ENCODE measurements at places on chromosomes 12 and 14.
A peak's percentile ranks its signal among the peaks of the same experiment; 100 is the strongest.

GRCh38 chr12:111773801-111774551 is 7.2 kb downstream of the ALDH2 start:
- peak; percentile 94 for DNase-seq

DNA sequence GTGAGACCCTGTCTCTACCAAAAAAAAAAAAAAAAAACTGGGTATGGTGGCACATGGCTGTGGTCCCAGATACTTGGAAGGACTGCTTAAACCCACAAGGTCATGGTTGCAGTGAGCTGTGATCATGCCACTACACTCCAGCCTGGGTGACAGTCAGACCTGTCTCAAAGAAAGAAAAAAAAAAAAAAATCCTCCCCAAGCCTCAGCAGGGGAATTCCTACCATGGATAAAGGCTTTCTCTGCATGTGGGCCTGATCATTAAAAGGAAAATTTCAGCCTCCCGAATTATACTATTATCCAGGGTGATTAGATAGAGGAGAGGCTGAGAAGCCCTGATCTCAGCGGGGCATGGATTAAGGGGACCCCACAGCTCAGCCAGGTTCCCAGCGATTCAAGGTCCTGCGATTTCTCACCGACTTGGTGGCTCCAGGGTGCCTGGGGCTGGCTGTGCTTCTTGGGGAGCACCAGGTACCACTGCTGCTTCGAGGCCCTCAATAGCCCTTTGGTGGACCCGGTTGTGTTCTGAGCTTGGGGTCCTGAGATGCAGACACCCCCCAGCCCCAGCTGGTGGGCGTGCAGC is 5.6 kb downstream of the SH2B3 start:
- no peak for DNase-seq

DNA sequence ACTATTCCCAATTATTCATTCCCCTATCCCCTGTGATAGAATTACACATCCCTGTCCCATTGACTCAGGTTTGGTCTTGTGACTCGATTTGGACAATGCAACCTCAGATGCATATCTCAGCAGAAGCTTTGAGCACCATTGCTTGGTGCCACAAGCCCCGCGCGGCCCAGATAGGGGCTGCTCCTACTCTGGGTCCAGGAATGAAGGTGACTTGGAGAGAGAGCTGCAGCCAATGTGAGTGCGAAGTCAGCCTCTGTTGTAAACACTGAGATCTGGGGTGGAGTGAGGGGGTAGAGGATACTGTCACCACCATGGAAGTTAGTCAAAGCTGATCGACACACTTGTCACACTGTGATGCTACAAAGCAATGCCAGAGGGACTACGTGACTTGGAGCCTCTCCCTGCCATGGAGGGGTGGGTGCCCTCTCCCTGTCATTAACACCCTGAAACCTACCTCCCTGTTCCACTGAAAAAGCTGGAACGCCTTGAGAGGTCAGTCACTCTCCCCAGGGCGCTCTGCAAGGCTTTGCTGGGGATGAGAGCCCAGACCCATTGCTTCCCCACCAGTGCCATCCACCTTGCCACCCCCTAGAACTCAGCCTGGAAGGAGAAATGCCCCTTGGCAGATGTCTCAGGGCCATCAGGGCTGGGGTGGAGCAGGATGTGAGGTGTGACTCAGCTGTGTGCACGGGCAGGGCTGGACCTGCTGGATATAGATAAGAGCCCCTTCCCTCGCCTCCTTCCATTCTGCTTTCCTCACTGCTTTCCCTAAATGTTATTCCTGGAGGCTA is 6.6 kb upstream of the PLEK2 start:
- no peak for DNase-seq

- no peak for DNase-seq
These were observed 3.2 kb upstream of the C14orf180 start for GRCh38 chr14:104576232-104576969.

DNA sequence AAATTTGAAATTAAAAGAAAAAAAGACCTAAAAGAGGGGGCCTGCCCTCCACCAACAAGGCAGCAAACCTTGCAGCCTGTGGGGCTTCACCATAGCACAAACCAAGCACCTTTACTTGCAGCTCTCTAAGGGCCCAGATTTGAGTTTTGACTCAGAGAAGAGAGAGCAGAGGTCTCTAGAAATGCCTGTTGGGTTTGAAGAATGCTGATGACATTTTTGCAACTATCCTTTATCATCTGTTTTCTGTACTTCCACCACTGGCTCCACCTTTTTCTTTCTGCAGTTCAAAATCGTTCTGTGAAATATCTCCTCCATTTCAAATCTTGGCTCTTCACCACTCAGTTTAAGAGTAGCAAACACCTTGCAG is 83.8 kb upstream of the HMGA2 start:
- DNase-seq = no peak

- no peak for DNase-seq
These were observed 50.1 kb downstream of the SLC25A21 start for GRCh38 chr14:37122288-37122687.

- peak; percentile 6 for DNase-seq
These were observed 717 bp downstream of the PPHLN1 start for GRCh38 chr12:42326541-42327226.

DNA sequence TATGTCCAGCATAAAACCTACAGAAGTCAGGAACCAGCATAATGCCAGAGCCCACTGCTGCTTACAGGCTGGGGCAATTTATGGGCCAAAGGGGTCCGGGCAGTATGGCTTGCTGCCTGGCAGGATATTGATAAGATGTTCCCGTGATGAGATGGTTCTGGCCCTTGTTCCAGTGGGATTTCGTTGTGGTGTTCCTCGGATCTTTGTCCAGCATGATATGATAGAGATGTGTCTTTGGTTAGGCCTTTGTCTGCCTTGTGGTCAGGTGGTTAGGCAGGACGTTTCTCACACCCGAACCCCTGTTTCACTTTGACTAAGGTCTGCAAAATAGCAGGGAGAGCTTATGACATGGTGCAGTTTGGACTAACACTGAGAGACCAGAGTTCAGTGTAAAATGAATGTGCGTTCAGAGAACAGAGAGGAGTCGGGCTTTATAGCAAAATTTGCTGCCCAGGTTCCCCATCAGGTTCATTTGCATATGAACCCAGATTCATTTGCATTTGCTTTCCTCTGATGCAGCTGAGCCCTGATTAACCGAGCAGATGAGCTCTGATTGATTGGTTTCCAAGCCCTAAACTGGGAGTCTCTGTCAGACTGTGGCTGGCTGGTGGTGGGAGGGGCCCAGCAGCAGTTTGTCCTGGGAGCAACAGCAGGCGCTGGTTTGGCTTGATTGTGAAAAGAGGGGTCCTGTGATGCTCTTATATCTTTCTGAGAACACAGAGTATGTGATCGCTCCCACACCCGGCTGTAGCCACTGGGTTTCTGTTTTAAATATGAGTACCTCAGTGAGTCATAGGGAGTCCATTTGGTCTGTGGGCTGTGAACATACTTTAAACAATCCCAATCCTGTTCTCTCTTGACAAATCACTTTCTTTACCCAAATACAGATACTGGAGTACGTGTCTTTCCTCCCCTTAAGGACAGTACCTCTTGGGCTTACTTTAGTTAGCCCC is 156.3 kb upstream of the PZP start:
- DNase-seq = peak; percentile 25

DNA sequence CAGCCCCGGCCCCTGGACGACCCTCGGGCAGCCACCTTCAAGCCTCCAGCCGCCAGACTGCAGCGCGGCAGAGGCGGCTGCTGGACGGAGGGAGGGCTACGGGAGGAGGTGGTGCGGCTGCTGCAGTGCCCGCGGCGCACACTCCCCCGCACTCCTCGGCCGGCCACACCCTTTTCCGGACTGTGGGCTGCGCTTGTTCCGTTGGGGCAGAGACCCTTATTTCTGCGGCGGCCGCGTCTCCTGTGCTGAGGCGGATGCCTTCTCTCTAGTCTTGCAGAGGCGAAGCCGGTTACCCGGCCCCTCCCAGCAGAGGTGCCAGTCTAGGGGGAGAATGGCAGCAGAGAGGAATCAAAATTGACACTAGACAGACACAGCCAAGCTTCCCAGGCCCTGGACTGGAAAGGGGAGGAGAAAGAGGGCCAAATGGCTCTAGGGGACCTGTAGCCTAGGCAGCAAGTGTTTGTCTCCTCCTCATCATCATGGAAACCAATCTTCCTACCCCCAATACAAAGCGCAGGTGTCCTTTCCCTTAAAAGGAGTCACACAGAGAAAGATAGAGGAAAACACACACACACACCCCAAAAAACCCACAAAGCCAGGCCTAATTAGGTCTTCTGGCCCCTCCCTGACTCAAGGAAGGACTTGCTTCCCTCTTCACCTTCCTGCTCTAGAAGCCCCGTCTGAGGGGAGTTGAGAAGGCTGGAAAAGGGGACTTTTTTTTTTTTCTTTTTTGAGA is 1.3 kb downstream of the ESYT1 start:
- peak; percentile 72 for DNase-seq

DNA sequence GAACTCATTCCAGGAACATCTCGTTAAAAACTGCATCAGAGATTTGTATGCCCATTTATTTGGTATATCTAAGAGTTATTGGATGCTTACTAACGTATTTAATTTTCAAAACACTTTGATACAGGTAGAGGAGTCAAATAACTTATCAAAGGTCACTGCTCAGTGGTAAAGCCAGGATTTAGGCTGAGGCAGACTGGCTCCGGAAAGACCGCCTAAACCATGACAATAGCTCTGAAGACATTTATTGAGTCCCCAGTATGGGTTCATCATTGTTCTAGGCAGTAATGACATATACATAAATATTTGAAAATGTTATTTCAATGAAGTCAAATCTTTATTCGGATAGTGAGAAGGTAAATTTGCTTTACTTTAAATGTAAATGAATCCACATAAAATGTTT is 30.3 kb downstream of the WBP11 start:
- no peak for DNase-seq

DNA sequence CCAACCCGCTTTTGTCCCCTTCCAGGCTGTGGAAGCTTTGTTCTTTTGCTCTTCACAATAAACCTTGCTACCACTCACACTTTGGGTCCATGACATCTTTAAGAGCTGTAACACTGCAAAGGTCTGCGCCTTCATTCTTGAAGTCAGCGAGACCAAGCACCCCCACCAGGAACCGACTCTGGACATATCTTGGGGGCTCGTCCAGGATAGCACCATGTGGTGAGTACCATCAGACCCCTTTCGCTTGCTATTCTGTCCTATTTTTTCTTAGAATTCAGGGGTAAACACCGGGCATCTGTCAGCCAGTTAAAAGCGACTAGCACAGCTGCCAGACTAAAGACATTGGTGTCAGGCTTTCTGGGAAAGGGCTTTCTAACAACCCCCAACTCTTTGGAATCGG is 137.6 kb upstream of the PPFIA2 start:
- DNase-seq = no peak

- no peak for DNase-seq
These were observed 8.7 kb upstream of the OR10G2 start for GRCh38 chr14:21643407-21643806.

DNA sequence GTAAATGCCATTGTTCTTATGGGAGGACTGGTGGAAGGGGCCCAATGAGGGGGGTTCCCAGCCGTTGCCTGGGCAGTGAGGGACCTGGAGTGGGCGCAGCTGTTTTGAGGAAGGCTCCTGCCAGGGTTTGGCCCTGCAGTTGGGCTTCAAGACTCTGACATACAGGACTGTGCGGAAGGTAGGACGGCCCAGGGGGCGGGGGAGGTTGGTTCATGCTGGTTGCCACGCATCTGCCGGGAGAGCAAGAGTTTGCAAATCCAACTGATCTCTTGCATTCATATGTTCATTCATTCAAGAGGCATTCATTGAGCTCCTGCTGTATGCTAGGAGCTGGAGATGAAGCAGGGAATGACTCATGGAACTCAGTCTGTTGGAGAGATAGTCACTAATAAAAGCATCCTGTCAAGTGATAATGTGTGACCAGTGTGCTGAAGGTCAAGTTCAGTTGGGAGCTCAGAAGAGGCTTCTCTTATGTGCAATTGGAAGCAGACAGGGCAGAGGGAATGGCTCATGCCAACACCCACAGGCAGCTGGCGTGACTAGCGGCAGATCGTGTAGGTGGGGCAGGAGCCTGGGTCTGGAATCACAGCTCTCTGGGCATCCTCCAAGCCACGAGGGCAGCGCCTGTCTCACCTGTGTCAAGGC is 7.8 kb downstream of the SH2B3 start:
- DNase-seq = peak; percentile 84

GRCh38 chr14:55373784-55374705 is 37.6 kb downstream of the ATG14 start:
- DNase-seq = no peak

- no peak for DNase-seq
These were observed 229.4 kb downstream of the CHST11 start for GRCh38 chr12:104686196-104686595.

GRCh38 chr12:58907391-58907790 is 12.9 kb downstream of the LRIG3 start:
- DNase-seq = no peak

DNA sequence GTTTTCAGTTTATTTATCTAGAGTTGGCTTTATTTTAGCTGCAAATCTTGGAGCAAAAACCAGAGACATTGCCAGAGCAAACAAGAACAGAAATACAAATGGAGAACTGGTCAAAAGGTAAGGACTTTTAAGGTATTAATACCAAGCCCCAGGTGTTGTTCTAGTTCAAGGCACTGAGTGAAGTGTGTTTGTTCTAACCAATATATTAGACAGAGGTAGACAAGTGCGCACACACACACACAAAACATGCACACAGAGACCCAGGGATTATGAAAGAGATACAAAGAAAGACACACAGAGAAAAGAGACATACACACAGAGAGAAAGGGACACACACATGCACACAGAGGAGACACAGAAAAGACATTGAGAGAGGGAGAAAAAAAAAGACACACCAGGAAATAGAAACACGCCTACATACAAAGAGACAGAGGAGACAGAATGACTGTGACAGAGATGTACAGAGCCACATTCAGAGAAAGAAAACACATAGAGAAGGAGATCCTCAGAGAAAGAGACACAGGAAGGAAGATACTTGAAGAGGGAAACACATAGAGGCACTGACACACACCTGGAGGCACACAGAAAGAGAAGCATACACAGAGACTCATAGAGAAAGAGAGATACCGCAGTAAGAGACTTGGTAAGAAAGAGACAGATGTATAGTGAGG is 50.2 kb downstream of the MIPOL1 start:
- DNase-seq = no peak

GRCh38 chr12:84502907-84503787 is 409.5 kb downstream of the SLC6A15 start:
- DNase-seq = peak; percentile 36

DNA sequence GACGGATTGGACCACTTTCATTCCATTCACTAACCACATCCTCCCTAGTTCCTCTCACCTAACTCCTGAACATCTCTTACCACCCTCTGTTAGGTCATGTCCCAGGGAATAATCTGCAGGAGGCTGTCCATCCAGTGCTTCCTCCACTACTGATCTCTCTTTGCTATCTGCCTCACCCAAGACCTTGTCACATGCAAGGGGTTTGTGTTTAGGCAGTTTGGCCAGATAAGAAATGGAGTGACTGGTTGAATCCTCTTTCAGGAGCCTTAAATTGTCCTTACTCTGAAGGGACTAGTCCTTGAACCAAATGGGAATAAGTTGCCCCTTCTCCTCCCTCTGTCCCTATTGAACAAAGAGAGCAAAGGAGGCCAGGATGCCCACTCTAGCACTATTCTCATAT is 249.2 kb upstream of the BTG1 start:
- no peak for DNase-seq

- no peak for DNase-seq
These were observed 751.6 kb downstream of the NOVA1 start for GRCh38 chr14:25846246-25846645.

- no peak for DNase-seq
These were observed 33.0 kb upstream of the ULK1 start for GRCh38 chr12:131861261-131862083.
